ENCODE measurements at places on chromosomes 1 and 21.
A peak's percentile ranks its signal among the peaks of the same experiment; 100 is the strongest.

DNA sequence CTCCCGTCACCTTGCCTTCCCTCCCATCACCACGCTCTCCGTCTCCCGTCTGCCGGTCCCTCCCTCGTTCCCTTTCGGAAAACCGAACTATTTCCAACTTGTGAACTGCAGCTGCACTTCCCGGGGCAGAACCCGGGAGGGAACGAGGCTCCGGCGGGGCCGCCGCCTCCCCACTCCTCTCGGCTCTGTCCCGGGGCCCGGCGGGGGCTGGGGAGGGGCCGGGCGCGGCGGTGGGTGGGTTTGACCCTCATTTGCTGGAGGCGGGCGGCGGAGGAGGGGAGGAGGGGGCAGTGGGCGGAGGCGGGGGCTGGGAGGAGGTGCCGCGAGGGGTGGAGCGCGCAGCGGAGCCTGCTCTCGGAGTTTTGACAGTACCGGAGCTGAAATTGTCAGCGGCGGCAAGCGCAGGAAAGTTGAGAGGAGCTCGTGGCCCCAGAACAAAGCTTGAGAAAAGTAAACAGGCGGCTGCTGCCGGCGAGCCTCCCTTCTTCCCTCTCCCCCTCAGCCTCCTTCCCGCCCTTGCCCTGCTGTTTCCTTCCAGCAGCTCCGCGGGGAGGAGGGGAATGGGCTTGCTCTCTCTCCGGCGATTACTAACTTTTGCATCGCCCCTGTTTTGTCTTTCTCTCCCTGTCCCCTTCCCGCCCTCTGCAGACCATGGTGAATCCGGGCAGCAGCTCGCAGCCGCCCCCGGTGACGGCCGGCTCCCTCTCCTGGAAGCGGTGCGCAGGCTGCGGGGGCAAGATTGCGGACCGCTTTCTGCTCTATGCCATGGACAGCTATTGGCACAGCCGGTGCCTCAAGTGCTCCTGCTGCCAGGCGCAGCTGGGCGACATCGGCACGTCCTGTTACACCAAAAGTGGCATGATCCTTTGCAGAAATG lies 2.9 kb downstream of the LMO4 start:
- peak; percentile 15 for ATAC-seq

DNA sequence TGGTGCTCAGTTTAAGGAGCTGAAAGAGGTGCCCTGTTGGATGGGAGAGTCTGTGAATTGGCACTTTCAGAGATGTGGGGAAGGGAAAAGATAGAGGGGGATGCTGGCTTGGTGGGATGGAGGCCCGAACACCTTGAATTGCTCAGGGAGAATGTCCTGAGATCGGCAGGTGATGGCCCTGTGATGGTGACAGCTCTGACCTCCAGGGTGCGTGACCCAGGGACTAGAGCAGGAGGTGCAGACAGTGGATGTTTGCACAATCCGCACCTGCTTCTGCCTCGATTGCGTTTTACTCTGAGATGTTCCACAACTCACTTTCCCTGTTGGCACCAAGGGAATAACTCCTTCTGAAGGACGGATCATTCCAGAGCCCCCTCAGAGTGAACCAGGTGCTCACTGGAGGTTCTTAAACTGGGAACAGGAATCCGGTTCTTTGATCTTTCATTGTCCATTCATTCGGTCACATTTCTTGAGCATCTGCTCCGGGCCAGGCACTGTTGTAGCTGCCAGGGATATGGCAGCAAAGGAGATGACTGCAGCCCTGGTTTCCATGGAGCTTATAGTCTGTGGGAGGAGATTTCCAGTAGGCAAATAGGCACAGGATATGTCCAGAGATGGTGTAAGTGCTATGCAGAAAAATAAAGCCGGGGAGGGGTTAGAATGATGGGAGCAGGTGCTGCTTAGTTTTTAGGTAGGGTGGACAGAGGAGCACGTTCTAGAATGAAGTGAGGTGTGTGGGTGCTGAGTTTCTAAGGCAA lies 226.6 kb upstream of the TMEM51 start:
- no peak for ATAC-seq

DNA sequence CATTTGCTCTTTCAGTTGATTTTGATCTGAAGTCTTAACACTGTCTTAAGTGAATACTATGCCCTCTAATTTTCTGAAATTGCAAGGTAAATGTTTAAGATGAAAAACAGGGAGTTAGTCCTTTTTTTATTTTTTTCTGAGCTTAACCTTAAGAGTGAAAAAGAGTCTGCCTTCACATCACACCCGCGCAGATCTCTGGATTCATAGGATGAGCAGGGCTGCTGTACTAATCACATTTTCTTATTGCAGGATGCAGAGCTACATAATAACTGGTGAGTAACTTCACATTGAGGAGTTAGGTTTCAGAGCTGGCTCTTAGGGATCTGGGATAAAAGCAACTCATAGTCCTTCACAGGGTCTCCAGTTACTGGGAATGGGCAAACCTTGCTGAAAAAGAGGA lies 188.7 kb upstream of the ATP1B1 start:
- no peak for ATAC-seq

DNA sequence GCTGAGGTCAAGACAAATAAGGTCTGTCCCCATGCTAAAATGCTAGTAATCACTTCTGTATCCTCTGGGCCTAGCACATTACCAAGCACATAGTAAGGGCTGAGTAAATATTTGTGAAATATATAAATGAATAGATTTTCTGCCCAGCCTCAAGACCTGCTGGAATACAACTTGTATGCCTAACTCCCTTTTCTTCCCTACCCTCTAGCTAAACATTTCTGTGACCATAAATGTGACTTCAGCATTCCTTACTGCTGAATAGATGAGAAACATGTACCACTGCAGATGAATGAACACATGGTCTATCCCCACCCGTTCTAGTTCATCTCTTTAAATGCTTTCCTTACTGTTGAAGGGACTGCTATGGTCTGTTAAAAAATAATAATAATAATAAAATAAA lies 209.0 kb upstream of the HOOK1 start:
- ATAC-seq, result no peak

DNA sequence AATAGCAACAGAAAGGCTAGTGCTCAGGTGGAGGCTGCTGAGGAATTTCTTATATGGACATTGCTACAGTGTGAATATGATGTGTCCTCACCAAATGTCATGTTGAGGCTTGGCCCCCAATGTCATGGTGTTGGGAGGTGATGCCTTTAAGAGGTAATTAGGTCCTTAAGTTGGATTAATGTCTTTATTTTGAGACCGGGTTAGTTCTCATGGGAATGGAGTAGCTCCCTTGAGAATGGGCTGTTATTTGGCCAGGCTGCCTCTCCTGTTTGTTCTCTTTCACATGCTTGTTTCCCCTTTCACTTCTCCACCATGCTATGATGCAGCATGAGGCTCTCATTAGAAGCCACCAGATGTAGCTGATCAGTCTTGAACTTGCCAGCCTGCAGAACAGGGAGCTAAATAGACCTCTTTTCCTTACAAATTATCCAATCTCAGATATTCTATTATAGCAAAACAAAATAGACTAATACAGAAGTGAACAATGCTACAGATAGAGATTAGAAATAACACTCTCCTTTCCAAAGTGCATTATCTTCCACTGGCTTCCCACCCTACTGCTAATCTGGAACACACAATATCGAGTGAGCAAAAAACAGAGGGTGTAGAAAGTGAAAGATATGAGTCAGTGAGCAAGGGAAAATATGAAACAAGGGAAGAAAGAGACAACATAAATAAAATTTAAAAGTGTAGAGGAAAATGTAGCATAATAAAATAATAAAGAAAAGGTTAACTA lies 160.2 kb downstream of the NTMT2 start:
- no peak for ATAC-seq

DNA sequence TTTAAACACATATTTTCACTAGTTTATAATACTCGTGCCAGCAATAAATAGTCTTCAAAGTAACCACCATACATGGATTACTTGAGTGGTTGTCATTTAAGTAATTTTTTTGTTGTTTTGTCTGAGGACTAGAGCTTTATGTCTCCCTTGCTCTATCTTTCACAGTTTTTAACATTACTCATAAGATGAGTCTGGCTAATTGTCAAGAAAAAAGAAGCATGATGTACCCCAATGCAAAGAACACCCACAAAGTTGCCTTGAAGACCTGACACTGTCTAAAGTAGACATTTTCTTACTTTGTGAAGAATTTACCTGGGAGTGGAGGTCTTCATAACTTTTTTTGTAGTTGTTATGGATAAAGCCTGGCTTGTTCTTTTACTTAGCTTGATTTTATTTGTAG lies 210.4 kb upstream of the BRINP3 start:
- ATAC-seq, result no peak

DNA sequence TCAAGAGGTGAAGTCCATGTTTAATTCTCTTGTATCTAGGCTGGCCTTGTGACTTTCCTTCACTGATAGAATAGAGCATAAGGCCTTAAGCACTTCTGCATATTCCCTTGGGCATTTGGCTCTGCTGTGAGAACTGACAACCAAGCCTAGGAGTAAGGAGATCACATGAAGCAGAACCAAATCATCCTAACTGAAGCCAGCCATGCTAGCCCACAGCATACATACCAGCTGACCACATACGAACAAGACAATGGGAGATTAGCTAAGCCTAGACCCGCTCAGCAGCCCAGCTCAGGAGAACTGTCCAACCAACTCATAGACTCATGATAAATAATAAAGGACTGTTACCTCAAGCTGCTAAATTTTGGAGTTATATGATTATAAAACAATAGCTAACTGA lies 114.6 kb upstream of the NEK7 start:
- no peak for ATAC-seq

DNA sequence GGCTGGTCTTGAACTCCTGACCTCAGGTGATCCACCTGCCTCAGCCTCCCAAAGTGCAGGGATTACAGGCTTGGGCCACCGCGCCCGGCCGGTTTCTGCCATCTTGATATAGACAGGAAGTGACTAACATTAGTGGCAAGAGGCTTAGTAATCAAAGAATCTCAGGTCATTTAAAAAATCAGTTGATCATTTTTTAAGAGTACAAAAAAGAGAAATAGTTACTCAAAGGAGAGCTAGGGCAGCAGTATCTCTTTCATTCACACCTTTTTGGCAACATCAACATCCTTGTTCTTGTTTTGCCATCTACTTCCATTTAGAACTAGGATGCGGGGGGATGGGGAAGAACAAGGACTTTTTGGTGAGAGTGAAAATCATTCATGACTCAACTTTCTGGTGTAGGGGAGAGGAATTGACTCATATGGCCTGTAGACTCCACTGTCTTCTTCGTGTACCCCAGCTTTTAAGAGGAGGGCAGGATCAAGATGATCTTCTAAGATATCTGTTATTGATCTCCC lies 8.8 kb downstream of the FCRLB start:
- no peak for ATAC-seq

GRCh38 chr1:14442669-14443068 lies 155.8 kb upstream of the KAZN start:
- ATAC-seq, result no peak
